ENCODE measurements at places on chromosomes 16 and 17.
A peak's percentile ranks its signal among the peaks of the same experiment; 100 is the strongest.

- DNase-seq: peak; percentile 35
Observed at GRCh38 chr17:50297407-50297865, 23.2 kb downstream of the TMEM92 start.

DNA sequence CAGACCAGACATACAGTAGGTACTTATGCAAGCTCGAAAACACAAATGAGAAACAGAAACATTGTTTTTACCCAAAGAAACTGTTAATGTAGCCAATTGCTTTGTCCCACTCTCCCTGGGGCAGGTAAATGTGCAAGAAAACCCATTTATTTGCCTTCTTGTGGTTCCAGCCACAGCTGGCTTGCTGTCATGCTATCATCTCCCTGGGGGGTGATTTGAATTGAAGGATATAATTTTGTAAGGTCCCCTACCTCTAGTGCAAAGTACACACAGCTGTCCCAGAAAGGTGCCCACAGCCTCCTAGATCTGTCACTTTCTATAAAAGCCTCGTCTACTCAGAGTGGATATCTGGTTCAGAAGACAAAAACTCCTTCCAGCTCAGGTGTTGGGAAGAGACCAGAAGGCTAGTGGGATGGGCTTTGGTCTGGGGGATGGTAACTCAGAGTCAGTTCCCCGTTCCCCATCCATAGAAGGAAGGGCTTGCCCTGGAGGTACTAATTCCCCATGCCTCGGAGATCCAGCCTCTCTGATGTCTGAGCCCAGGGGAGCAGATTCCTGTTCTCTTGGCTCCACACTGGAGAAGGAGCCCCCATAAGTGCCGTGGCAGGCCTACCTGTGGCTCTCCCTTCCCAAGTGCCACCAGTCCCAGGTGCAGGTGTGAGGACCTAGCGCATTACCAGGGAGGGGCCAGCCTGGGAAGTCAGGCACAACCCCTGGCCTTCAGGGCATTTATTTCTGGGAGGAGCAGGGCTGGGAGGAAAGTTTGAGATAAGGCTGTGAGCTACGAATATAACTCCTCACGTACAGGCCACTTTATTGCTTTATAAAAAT, 2.4 kb upstream of the PRR15L start:
- DNase-seq: no peak

DNA sequence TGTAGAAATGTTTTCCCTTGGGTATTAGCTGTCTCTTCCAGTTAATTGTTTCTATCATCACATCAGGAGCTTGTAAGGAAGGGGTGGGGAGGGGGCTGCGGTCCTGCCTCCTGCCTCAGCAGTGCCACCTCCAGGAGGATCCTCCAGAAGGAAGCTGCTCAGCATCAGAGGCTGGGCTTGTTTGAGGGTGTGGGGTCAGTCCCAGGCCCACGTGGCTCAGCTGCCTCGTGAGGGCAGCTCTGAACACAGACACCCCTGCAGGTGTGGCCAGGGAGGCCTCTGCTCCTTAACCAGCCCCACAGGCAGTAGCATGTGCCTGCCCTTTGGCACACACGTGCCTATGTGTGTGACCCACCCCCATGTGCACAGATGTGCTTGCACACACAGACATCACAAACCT, 46.3 kb downstream of the MRM1 start:
- no peak for DNase-seq

DNA sequence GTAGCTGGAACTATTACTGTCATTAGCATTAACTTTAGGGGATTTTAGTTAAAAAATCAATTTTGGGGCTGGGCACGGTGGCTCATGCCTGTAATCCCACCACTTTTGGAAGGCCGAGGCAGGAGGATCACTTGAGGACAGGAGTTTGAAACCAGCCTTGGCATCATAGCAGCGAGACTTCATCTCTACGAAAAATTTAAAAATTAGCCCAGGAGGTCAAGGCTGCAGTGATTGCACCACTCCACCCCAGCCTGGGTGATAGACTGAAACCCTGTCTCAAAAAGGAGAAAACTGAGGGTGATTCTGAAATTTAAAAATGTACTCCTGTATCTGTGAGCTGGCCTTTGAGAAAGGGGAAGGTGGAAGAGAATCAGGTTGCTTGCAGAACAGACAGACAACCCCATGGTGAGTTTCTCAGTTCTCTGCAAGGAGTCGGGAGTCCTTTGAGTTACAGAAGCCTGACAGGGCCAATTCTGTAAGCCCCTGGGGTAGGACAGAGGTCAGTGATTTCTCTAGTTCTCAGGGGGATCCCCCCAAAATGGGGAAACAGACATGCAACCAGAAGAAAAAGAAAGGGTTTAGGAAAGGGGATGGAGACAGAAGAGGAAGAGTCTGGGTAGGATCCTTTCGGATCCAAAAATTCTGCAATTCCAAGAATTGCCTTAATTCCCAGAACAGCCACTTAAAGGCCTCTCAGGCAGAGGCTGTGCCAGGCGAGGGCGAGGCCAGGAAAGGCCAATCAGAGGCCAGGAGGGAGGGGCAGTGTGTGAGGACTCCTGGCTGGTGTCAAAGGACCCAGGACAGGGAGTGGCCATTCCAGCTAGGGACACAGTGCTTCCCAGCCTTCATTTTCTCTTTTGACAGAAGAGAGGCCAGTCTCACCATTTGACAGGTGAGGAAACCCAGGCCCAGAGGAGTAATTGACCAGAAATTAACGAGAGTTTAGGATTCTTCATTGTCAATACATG, 6.7 kb downstream of the NUPR1 start:
- DNase-seq: no peak

GRCh38 chr16:72925631-72925979, 122.3 kb downstream of the ZFHX3 start:
- DNase-seq: no peak

Measured in skin of body (tissue), 3 donors.